ENCODE measurements at places on chromosomes 6 and 20. TPM values are rescaled to one million over a fixed set of nuclear protein-coding genes. Genes with fewer than 3 reads are reported as not detected.

TPBG gene
- 12.0 TPM for polyA plus RNA-seq

TRIM31 gene
- not detected for polyA plus RNA-seq

SLC17A3 gene
- not detected for polyA plus RNA-seq

C6orf163 gene
- 2.8 TPM for polyA plus RNA-seq

ZFP64 gene
- polyA plus RNA-seq, result 9.6 TPM

COL9A3 gene
- 6.4 TPM for polyA plus RNA-seq

BMP7 gene
- 178 TPM for polyA plus RNA-seq

CLDN20 gene
- 0.19 TPM for polyA plus RNA-seq

RNF146 gene
- 47.8 TPM for polyA plus RNA-seq

HSPA1L gene
- polyA plus RNA-seq, result 5.2 TPM

SLC4A11 gene
- polyA plus RNA-seq, result 0.54 TPM

SMOC2 gene
- 4.1 TPM for polyA plus RNA-seq

AKAP12 gene
- polyA plus RNA-seq, result 66.5 TPM

CDH26 gene
- 0.38 TPM for polyA plus RNA-seq

DNAAF9 gene
- 11.6 TPM for polyA plus RNA-seq

LRFN2 gene
- not detected for polyA plus RNA-seq

BFSP1 gene
- polyA plus RNA-seq, result 4.9 TPM

HUS1B gene
- 0.51 TPM for polyA plus RNA-seq

LY6G6D gene
- polyA plus RNA-seq, result not detected

ENPP5 gene
- 5.4 TPM for polyA plus RNA-seq

USP49 gene
- polyA plus RNA-seq, result 5.0 TPM

MCHR2 gene
- not detected for polyA plus RNA-seq

FABP7 gene
- polyA plus RNA-seq, result 6.4 TPM

SLC26A8 gene
- polyA plus RNA-seq, result not detected

DEFB124 gene
- polyA plus RNA-seq, result not detected

ULBP3 gene
- 5.8 TPM for polyA plus RNA-seq

HLA-DQB2 gene
- not detected for polyA plus RNA-seq

ADGRF5 gene
- polyA plus RNA-seq, result 0.51 TPM

RIMS1 gene
- polyA plus RNA-seq, result 0.17 TPM

SLPI gene
- polyA plus RNA-seq, result not detected

ENPP1 gene
- 1.2 TPM for polyA plus RNA-seq

KCNS1 gene
- 0.19 TPM for polyA plus RNA-seq

TMEM151B gene
- 0.29 TPM for polyA plus RNA-seq

OTOR gene
- polyA plus RNA-seq, result not detected

PRL gene
- polyA plus RNA-seq, result not detected

MYBL2 gene
- polyA plus RNA-seq, result 27.3 TPM

KHDC1L gene
- polyA plus RNA-seq, result not detected

DLK2 gene
- polyA plus RNA-seq, result 4.6 TPM
